Dermis microvascular lymphatic vessel endothelial cell (primary cell): ENCODE measurements at places on chromosomes 16 and 17.
A peak's percentile ranks its signal among the peaks of the same experiment; 100 is the strongest.

DNA sequence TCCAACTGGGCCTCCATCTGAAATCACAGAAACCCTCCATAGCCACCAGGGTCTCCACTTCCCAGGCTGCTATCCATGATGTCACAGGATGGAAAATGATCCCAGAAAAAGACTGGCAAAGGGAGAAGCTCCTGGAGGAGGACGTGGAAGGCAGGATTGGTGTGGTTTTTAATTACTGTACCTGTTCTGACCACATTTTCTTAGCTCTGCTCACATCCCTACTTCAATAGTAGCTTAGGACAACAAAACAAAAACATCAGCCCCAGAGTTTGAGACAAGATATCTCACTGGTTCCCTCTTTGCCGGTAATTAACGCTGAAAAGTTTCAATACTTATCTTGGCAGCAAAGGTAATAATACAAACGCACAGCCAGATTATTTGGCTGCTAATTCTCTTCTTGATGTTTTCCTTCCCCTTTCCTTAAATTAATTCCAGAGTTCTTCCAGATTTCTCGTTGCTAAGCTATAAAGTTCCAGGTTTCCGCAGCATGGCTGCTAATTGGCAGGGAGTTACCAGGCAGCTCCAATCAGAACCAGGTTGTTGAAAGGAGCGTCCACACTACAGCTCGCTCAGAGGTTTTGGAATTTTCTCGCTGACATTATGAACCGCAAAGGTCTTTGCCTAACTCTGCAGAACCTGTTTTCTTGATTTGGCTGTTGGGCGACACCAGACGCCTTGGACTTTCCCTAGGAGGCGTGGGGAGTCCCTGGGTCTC, 263.4 kb downstream of the MRTFB start:
- no peak for DNase-seq

- DNase-seq = no peak
Measured at GRCh38 chr17:49723423-49723822, 15.7 kb upstream of the SLC35B1 start.

DNA sequence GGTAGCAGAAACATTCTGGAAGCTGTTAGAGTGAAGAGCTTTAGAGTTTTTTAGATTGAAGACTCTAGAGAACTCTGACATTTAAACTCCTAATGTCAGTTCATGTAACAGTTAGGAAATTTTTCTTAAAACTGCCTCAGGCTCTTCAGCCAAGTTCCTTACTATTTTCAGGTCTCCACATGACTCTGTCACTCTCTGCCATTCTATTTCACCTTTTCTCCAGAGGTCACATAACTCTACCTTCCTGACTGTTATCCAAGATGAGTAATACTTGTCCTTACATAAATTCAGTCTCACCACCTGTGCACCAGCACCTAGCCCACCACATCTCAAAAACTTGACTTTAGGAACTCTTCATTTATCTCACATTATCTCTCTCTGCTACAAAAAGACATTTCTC, 347.1 kb upstream of the CA10 start:
- DNase-seq = no peak

GRCh38 chr17:64262198-64262999, 661 bp downstream of the TEX2 start:
- peak; percentile 36 for DNase-seq

GRCh38 chr17:2233441-2233947, 70.1 kb downstream of the SMG6 start:
- peak; percentile 77 for DNase-seq

DNA sequence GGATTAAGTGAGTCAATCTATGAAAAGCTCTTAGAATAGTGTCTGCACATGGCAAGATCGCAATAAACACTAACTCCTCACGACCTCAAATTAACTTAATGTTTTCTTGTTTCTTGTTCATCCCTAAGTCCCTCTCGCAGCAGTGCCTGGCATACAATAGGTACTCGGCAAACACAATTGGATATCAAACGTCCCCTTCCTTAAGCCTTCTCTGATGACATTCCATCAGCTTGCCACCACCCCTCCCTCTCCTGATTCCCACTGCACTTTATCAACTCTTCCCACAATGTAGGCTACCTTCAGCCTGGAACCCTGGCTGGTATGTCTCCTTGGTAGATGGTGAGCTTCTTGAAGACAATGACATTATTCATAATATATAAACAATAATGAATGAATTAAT, 33.3 kb downstream of the CCDC42 start:
- DNase-seq = no peak

GRCh38 chr16:52114379-52114778, 432.6 kb downstream of the TOX3 start:
- DNase-seq = no peak

DNA sequence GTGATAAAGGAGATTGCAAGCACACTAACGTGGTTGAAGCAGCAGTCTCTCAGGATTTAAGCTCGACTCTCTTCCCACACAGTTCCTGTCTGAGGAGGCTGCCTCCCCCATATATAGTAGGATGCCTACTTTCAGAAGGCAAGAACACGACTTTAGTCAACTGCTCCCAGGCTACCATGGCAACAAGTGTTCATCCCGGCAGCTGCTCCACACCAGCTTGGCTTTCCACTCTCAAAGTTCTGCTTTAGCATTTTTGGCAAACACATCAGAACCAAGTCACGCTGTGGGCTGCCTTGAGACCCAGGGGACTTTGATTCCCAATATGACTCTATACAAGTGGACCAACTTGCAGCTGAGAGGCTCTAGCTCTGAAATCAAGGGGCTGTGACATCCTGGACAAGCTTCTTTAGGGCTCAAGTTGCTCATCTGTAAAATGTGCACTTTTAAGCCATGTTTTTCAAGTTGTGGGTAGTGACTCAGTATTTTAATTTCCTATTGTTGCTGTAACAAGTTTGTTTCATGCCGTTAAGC, 16.5 kb downstream of the ZP2 start:
- DNase-seq = no peak

DNA sequence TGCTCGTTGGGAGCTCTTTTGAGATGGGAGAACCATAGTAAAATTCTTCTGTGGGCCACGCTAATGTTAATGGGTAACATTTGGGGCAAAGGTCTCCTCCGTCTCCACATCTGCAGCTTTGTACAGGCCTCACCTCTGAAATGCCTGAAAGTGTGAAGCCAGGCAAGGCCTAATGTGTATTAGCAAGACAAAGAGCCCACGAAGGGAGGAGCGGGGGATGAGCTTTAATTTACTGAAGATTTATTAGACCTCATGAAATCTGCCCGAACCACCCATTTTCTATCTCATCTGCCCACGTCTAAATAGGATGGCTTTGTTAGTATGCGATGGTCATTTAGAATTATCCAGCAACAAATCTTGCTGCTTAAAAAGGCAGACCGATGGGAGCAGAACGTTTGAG, 408.9 kb downstream of the PMP22 start:
- DNase-seq = no peak

GRCh38 chr16:86462334-86463084, 47.8 kb upstream of the FOXF1 start:
- DNase-seq = no peak

GRCh38 chr17:32671896-32672295, 185.1 kb downstream of the CDK5R1 start:
- peak; percentile 52 for DNase-seq

DNA sequence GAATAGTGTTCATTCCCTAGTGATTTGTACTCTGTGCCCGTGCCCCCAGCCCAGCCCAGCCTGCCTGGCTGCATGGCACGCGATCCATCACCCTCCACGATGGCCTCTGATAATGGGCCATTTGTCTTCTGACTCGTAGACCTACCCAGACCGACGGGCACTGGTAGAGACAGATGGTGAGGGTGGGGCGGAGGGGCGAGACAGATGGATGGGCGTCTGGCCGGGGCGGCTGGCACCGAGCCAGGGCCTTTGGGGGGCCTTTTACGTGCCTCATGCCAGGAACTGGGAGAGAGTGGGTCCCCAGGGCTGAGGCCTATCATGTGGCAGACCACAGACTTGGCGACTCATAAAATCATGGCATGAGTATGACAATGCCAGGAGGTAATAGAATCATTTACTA, 25.4 kb downstream of the CRHR1 start:
- no peak for DNase-seq

- DNase-seq = no peak
Measured at GRCh38 chr16:30802936-30803335, 15.9 kb upstream of the ZNF629 start.

GRCh38 chr16:12679660-12680272, 123.9 kb downstream of the CPPED1 start:
- DNase-seq = no peak

DNA sequence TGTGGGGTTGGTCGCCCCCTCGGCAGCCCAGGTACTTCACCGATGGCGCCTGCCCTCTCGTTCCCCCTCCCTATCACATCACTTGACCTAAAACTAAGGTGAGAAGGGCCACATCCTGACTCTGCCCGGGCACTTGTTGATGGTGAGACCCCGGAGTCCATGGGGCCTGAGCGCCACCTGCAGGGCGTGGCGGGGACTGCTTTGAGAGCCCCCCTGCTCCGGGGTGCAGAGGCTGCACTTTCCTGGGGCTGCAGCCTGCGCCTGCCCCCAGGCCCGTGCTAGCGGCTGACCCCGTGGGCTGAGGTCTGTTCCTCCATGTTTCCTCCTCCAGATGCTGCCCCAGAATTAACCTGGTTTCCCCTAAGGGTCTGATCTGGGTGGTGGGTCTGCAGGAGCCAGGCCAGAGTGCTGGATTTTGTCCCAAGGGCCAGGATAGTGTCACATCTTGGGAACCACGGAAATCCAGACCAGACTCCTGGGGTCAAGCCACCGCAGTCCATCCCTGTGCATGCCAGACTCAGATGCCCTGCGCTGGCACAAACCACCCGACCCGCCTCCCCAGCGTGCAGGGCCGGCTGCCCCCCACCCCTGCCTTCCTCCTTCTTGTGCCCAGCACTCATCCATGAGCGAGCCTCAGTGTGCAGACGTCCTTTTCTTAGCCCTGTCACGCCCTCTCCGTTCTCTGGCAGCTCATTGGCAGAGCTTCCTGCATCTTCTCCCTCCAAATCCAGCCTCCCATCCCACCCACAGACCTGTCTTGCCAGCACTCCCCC, 2.7 kb downstream of the NDUFAF8 start:
- DNase-seq = peak; percentile 18

GRCh38 chr17:41284043-41284442, 8.5 kb downstream of the KRTAP9-7 start:
- DNase-seq = no peak

- DNase-seq = no peak
Measured at GRCh38 chr17:3551189-3551588, 6.4 kb downstream of the TRPV3 start.

DNA sequence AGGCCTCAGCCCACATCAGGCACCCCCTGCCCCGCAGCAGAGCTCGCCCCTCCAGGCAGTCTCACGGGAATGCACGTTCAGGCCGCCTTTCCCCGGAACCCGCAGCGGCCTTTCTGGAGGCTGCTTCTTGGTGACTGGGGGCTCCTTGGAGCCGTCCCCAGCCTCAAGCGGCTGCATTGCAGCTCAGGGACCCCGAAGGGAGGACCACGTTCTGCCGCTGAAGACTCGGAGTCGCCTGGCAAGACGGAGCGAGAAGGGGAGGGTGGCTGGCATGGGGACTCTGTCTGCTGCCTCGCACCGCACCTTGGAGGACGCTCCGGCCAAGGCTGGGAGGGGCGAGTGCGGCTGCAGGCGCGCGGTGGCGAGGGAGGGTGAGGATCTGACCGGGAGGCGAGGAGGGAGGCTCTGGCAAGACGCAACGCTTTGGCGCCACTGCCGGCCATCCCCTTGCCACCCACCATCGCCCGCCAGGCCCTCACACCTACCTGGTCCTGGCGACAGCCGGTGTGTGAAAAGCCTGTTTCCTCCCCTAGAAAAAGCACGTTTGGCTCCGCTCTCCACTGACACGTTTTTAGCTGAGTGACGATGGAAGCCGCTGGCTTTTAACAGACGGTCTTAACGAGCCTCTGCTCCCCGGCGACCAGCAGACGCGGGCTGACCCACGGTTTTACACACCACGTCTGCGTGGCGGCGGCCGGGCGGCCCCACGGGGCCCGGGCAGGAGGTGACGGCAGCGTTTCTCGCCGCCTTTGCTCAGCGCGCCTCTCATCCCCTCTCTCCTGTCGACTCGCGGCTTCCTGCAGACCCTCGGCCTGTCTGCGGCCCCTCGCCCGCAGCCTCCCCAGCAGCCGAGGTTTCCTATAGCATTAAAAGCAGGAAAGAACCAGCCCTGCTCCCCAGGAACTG, 16.7 kb upstream of the GNG13 start:
- no peak for DNase-seq

GRCh38 chr17:62163847-62164246, 98.8 kb upstream of the MED13 start:
- no peak for DNase-seq

DNA sequence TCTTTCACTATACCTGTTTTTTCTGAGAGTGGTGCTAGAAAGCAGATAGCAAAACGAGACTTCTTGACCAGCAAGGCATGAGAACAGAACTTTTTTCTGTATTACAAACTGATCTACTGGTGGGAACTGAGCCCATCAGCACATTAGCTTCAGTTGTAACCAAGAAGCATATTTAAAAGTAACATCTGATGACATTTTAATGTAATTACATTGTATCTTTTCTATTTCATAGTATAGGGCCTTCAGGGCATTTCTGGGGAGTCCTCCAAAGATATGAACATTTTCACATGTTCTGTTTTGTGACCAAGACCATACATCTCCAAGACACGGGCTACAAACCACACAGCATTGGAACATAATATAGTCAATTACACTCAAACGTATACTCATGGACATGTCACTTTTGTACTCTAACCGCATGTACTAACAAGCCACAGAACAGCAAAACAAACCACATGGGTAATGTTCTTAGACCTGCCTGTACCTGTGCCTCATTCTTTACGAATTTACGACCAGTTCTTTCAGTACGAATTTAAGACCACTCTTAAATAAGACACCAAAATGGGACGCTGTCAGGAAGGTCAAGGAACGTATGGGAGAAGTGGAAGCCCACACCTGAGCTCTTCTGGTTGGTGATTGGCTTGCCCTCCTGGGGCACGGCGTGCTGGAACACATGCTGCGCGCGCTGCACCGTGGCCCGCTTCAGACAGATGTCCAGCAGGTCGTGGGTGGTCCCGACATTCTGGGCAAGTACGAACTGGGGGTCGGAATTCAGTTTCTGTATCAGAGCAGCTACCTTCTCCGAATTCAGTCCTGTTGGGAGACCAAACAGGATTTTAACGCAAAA, 825 bp downstream of the BLMH start:
- no peak for DNase-seq

DNA sequence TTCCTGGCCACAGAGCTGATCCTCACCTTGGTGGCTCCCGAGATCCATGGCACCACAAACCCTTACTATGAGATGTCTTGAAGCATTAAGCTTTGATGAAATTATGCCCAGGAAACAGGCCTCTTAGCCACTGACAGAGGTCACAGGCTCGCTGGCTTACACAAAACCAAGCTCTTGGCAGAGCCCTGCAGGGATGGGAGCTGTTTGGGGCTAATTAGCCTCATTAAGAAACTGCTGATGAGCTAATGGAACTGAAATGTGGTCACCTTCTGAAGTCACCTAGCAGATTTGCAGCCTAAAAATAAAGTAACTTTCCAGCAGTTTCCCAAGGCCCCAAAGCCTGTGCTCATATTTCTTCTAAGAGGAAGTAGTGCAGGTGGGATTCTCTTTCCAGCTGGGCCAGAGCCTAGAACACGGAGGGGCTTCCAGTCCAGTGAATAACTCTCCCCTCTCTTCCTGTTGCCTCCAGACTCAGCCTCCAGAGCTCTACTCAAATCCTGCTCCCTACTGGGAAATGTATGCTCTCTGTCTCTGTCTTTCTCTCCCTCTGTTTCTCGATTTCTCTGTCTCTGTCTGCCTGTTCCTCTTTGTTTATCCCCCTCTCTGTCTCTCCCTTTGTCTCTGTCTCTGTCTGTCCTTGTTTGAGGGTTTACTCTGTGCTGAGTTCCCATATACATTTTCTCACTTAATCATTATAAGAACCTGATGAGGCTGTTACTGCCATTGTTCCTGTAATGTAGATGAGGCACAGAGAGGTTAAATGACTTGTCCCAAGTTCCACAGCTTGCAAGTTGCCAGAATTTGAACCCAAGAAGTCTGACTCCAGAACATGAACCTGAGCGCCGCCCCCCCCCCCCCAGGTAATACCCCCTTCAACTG, 338.9 kb downstream of the CA10 start:
- DNase-seq = no peak
